ENCODE measurements at places on chromosomes 12 and 14.

DNA sequence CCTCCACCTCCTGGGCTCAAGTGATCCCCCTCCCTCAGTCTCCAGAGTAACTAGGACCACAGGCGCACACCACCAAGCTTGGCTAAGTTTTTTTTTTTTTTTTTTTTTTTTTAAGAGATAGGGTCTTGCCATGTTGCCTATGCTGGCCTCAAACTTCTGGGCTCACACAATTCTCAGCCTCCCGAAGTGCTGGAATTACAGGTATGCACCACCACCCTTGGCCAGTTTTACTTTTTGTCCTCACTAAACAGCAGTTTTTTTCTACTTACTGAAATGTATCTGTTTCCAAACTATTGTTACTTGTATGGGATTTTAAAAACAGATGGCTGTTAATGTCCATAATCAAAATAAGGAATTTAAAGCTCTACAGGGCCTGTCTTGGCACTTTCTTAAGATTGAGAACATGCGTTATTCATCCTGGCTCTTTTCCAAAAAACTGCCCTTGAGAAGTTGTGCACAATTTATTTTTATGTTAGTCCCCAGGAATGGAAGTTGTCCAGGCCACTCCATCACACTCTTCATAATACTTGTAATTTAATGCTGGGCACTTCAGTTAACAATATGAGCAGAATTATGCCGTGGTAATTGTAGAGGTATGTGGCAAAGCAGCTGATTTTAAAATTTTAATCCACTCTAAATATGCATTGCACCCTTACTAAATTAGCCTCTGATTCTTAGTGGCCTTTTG is 51.9 kb upstream of the REP15 start:
- DNase-seq: no peak

GRCh38 chr14:81093651-81094050 is 127.1 kb downstream of the GTF2A1 start:
- DNase-seq: no peak

DNA sequence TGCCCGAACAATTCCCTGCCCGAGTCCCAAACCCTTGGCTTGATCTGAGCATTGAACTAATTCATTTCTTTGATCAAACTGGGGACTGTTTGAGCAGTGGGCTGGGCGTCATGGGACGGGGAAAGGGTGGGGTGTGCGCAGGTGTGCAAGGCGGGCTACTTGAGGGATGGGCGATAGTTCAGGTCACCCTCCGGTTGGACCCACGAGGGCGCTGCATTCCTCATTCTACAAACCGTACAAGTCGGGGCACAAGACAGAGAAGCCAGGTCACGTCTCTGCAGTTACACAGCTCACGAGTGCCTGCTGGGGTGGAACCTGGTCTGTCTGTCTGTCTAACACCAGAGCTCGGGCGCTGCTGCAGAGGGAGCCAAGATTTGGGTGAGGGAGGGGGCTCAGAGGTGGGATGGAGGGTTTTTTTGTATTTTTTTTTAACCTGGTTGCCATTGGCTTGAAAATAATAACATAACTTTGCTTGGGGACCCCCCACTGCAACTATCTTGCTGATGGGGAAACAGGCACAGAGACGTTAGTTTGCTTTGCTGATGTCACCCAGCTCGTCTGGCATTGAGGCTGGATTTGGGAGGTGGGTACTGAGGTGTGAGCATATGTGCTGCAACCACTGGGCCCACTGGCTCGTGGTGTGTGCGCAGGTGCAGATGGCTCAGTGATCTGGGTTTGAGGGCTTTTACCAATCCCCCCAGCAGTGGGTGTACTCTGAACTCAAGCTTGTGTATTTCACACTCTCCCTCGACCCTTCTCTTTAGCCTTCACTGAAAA is 7.6 kb upstream of the RTL1 start:
- DNase-seq: no peak

DNA sequence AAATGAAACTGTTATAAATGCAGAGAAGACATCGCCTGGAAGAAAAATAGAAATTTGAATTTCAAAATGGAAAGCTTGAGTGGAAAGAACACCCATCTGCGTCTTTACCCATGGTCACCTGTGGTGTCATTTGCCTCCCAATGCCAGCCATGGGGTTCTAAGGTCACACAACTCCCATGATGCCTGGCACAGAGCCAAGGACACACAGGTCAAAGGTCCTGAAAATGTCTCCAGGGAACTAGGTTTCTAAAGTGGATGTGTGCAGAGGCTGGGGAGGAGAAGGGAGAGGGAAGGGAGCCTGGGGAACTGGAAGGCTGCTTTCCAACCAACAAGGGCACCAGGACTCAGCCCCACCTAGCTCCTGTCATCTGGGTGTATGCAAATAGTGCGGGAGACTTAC is 724.0 kb upstream of the TMEM132C start:
- DNase-seq: no peak

GRCh38 chr14:93175492-93175891 is 9.2 kb downstream of the MOAP1 start:
- DNase-seq: no peak

DNA sequence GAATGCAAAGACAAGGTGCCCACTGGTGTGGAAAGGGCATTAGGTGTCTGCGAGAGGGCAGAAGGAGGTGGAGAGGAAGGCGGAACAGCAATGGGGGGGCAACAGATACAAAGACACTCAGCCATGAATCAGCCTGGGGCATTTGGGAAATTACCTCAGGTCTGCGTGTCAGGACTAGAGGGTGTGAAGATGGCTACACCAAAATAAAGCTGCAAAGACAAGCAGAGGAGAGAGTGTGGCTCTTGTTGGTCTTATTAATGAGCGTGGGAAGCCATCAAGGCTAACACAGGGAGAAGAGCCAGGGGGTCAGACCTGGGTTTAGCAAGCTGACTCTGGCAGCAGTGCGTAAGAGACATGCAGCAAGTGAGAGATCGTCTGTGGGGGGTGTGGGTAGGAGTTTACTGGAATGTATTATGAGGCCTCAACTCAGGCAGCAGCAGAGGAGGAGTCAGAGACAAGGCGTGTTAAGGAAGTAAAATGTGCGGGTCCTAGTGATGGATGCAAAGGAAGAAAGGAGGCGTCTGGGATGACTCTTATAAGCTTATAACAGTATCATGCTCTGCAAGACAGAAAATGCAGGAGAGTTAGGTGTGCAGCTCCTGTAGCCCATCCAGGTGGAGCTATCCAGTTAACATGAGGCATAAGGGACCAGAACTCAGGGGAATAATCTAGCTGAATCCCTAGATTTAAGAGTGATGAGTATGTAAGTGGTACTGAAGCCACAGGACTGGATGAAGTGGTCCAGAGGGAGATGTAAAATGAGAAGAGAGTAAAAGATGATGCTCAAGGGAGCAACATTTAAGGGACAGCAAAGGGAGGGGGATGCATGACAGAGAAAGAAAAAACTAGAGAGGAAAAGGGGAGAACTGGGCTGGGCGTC is 50.4 kb downstream of the KCNK10 start:
- DNase-seq: no peak

DNA sequence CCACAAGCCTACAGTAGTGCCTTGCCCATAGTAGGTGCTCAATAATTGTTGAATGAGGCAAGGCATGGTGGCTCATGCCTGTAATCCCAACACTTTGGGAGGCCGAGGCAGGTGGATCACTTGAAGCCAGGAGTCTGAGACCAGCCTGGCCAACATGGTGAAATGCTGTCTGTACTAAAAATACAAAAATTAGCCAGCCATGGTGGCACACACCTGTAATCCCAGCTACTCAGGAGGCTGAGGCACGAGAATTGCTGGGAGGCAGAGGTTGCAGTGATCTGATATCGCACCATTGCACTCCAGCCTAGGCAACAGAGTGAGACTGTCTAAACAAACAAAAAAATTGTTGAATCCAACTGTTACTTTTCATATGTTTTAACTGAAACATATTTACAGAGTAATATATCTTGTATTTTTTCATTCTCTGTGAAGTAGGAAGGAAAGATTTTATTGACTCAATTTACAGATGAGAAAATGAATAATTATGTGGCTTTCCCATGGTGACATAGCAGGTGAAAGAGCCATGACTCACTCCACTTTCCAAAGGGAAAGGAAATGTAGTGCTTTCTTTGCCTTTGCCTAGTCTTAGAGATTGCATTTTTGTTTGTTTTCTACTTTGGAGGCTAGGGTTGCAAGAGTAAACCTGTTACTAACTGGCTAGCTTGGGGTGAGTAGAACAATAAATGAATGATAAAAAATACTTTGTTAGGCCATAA is 95.4 kb upstream of the SLC38A4 start:
- DNase-seq: no peak

All from HAP-1 (cell line).